Inflammatory macrophage treated with lipopolysaccharide for 4 hours (primary cell): ENCODE measurements at places on chromosomes 12 and 14.

DNA sequence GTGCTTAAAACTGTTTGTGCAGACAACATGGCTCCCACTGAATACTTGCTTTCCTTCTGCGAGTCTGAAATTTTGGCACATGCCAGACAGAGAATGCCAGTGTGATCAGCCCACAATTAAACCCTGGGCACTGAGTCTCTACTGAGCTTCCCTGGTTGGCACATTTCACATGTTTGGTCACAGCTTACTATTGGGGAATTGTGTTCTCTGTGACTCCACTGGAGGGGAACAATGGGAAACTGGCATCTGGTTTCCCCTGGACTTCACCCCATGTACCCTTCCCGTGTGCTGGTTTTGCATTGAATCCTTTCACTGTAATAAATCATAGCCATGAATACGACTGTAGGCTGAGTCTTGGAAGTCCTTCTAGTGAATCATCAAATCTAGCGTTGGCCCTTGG, 64.9 kb downstream of the EFCAB11 start:
- DNase-seq, result no peak

GRCh38 chr14:49615776-49616175, 4.7 kb downstream of the RPL36AL start:
- DNase-seq, result no peak

- DNase-seq, result no peak
Observed at GRCh38 chr12:23543767-23544166, 405.7 kb downstream of the SOX5 start.

GRCh38 chr14:98494582-98494981, 777.4 kb downstream of the BCL11B start:
- DNase-seq, result no peak

DNA sequence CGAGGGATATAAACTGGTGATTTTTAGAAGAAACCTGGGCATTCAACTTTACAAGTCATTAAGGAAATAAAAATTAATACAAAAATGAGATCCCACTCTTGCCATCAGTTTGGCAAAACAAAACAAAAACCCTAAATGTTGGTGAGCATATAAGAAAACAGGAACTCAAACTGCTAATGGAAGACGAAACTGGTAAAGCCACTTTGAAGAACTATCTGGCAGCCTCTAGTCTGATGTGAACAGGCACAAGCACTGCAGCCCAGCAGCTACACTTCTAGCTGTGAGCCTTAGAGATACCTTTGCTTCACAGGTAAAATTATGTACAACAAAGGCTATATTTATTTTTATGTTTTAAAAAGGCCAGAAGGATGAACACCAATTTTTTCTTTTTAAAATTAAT, 459.6 kb downstream of the ZFP36L1 start:
- DNase-seq, result peak; percentile 56

DNA sequence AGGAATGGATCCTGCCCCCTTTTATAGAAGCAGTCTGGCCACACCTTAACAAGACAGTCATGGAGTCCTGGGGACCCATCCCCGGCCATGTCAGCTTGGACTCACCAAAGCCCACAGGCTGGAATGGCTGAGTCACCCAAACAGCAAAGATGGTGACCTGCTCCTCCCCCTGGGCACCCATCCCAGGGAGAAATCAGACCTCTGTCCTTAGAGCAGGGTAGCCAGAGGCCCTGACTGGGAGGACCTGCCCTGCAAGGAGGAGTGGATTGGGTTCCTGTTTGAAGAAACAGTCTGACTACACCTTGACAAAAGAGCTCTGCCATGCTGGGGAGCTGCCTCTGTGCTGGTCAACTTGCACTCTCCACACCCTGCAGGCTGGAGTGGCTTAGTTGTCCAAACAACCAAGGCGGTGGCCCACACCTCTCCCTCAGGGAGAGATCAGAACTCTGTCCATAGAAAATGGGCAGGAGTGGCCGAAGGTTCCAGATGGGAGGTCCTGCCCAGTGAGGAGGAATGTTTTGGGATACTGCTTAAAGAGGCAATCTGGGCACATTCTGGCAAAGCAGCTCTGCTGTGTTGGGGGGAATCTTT, 16.6 kb downstream of the MGP start:
- DNase-seq, result no peak

- no peak for DNase-seq
Observed at GRCh38 chr12:43675048-43675904, 83.3 kb downstream of the PUS7L start.

DNA sequence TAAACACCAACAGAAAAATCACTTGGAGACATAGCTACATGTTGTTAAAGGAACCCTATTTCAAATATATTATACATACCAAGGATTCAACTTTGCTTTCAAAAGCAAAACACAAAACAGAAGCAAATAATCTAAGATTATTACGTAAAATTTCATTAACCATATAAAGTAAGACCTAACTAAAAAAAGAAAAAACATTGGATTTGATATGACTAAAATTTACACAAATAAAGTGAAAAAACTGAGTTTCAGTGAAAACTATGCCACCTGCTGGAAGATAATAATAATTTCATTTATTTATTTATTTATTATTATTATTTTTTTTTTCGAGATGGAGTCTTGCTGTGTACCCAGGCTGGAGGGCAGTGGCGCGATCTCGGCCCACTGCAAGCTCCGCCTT, 45.2 kb downstream of the WDHD1 start:
- DNase-seq, result peak; percentile 35

- DNase-seq, result peak; percentile 77
Observed at GRCh38 chr14:49879646-49880204, 13.2 kb upstream of the ARF6 start.

GRCh38 chr12:131603939-131604795, 106.7 kb upstream of the SFSWAP start:
- DNase-seq, result peak; percentile 46

DNA sequence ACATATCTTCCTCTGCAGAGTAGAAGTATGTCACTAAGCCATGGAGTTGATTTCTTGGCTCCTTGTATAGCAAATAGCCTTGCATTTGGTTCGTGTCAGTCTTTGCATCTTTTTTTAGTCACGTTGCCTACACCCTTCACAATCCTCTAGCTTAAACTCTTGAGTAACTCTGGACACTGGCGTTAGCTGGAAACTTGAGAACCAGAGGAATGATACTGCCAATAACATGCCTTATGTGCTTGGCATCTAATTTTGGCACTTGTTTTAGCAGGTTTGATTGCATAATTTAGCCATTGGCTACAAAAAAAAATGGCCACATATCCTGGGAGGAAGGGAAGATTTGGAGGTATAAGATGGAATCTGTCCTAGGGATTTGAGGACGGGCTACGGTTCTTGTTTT, 136.2 kb downstream of the ETV6 start:
- no peak for DNase-seq

- DNase-seq, result no peak
Observed at GRCh38 chr14:40574780-40575179, 1031.9 kb upstream of the LRFN5 start.

DNA sequence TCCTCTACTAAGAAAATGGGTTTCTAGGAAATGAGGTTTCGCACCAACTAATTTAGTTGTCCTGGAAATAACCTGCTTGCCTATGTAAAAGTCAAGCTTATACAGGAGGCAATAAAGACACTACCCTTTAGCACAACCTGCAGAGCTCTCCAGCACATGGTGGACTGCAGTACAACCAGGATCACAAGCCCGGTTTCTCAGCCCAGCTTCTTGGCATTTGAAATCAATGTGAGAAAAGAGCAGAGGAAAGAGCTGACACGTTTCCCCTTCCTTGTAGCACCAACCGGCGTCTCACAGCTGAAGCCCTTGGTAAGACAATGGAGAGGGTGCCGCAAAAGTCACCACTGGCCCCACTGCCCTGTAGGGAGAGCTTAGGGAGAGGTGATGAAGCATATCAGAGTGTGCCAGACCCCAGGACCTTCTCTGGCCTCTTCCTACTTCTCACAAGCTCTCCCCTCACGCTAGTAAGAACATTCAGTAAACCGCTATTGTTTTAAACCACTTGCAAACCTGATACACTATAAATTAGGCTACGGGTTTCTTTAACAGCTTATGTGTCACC, 8.6 kb downstream of the SPTLC2 start:
- DNase-seq, result peak; percentile 24

DNA sequence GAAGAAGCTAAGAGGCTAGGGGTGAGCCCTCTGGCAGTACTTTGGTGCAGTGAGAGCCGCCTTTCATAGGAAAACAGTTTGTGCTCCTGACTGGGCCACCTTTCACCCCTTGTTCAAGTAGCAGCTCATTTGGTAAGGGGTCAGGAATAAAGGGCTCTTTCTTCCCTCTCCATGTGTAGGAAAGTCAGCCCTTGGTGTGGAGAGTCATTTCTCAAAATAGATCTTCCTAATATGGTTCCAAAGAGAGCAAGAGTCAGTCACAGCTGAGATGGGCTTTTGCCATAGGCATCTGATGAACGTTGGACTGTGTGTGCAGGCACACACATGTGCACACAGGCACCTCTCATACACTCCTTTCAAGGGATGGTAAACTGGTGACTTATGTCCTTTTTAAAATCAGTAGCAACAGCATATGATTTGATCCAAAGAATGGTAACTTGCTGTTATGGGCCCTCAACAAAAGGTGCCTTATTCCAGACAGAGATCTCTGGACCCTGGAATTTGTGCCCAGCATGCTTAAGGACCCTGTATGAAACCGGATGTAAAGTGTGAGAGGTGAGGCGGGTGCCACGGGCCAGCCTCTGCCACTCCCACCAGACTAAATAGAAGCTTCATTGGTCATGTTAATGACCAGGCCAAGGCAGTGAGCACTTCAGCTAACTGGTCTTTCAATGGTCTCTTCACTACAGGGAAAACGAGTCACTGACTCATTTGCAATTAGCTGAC, 16.7 kb upstream of the RIC8B start:
- DNase-seq, result no peak

DNA sequence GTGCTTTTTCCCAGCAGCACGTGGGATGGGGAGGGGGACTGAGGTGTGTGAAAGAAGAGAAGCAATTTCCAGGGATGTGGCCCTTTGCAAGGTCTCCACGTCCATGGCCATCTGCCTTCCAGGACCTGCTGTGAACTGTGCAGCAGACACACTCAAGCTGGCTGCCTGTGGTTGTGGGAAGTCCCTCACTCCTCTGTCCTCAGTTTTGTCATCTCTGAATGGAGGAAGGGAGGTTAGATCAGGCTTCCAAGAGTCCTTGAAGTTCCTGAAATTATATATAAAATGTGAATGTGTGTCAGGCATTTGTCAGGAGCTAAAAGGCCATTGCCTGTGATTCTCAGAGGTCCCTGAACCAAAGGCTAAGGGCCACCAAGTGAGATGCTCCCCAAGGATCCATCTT, 328.2 kb downstream of the CACNA1C start:
- DNase-seq, result peak; percentile 58

DNA sequence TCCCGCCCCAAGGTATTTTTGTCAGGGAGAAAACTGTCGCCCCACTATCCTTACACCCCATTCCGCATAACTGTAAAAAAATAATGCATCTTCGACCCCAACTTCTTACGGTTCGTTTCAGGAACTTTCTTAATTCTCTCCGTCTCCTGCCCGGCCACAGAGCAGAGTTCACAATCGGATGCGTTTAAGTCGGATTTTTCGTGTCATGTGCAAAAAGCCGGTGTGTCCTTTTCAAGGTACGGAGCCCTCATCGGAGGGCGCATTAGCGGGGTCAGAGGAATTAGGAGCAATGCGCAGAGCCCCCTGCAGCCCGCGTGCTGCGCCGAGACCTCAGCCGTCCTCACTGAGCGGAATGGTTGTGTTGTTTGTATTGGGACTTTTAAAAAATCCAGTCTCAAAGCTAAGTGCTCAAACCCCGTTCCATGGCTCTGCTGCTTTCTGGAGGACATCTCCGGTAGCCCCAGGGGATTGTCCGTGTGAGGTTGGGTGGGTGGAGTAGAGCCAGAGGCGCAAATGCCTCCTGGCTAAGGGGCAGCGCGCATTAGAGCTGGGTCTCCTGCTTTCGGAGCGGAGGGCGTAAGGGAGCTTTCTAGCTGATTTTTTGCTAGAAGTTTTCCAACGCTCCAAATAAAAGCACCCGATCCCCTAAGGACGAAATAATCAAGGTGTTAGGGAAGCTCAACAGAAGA, 3.9 kb upstream of the GSC start:
- DNase-seq, result no peak
